ENCODE measurements at places on chromosomes 2 and 18.

DNA sequence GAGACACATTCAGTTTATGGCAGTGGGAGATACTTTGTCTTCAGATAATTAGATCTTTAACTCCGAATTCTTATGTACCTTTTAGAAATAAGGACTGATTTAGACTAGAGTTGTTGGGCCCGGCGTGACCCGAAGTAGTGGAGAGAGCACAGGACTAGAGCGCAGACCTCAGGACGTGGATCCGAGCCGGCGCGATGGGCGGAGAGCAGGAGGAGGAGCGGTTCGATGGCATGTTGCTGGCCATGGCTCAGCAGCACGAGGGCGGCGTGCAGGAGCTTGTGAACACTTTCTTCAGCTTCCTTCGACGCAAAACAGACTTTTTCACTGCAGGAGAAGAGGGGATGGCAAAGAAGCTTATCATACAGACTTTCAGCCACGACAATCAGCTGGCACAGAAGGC, 54.5 kb downstream of the FMNL2 start:
- DNase-seq = no peak

GRCh38 chr2:240599141-240599583, 12.6 kb downstream of the CAPN10 start:
- DNase-seq = peak; percentile 67

- no peak for DNase-seq
These were observed 103.7 kb downstream of the NCK2 start for GRCh38 chr2:105848367-105848766.

GRCh38 chr2:64273524-64274398, 129.5 kb upstream of the PELI1 start:
- no peak for DNase-seq

- no peak for DNase-seq
These were observed 19.0 kb upstream of the IGFBP5 start for GRCh38 chr2:216714376-216714775.

DNA sequence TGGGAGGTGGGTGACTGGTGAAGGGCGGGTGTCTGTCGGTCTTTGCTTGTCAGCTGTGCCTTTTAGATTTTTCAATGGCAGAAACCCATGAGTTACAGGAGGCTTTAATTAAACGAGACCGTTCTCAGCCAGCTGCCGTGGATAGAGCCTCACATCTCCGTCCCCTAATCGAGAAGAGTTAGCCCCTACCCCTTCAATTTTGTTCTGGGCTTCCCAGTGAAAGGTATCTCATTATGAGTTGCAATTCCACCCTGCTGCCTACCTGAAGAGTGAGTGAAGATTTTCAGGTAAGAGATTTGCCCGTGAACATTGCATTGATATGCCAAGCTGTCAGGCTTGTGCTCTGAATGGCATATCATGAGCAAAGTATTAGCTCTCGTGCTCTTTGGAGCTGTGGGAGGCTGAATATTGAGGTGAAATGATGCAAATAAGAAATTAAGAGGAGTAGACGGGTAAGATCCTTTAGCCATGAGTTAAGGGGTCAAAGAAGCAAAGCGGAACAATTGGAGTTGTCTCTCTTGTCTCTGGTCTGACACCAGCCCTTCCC, 118.7 kb upstream of the MSTN start:
- no peak for DNase-seq

DNA sequence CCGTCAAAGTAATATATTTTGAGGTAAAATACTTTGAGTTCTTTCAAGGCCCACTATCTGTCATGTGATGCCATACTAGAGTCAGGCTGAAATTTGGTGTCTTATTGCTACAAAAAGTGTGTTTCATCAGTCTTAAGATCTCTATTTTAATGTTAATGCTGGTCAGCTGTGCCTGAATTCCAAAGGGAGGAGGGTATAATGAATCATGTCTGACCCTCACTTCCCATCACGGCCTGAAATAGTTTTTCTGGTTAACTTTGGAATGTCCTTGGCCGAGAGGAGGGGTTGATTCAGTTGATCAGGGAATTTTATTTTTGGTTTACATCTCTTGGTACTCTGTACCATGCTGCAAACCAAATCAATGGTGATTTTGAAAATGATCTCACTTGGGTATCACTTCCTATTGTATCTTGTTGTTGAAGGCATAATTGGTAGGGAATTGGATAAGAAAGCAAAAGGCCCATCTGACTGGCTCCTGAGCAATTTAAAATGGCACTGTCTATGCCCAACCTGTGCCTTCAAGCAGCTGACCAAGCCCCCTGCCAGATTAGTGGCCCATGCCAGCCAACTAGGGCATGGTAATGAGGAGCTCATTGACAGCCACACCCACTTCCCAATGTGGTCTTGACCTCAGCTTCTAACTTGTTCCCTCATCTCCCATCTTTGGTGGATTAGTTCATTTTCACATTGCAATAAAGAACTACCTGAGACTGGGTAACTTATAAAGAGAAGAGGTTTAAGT, 6.1 kb upstream of the SLC35F5 start:
- no peak for DNase-seq

- peak; percentile 77 for DNase-seq
These were observed 88.1 kb downstream of the NDUFA10 start for GRCh38 chr2:239936838-239937581.

DNA sequence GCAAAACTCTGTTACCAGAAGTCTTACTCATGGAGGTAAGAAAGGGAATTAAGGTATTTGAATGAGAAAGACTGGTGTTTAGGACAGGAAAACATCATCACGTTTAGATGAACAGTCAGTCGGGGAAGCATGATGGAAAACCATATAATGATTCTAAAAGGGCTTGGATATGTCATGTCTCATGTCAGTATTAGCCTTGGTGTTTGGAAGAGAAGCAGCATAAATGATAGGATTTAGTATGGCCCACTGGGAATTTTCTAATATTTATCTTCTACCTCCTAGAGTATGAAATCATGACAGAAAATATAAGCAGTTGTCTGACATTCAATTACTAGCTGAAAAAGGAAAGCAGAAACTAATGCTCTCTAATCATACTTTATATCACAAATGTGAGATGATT, 1643.6 kb upstream of the CELF4 start:
- DNase-seq = no peak

DNA sequence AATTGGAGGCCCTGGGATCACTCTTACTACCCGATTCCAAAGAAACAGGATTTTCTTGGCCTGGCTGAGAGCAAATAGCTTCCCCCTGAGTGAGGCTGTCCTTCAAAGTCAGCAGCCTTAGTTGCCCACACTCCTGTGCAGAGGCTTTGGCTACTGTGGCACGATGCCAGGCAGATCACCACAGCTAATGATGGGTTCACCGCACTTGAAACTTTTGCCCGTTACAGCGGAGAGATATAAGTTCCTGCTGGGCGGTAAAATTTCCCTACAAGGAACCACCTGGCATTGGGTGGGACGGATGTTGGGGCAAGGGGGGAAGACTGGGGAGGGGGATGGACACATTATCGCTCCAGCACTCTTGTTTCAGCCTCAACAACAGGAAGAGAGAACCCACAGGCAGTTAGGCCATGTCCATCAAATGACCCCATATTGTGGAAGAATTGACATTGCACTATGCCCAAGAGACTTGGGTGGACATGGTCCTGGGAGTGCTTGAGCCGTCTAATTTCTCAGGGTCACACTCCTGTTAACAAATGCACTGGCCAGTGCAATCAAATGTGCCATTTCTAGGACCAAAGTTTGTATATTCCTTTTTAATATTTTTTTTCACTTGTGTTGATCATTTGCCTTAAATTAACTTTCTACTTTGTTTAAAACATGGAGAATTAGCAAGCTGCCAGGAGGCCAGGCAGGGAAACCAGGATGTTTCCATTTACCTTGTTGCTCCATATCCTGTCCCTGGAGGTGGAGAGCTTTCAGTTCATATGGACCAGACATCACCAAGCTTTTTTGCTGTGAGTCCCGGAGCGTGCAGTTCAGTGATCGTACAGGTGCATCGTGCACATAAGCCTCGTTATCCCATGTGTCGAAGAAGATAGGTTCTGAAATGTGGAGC, 4.4 kb downstream of the IL1B start:
- DNase-seq = no peak

- no peak for DNase-seq
These were observed 105.0 kb downstream of the IKZF2 start for GRCh38 chr2:213046431-213046830.

GRCh38 chr2:176056406-176056805, 27.4 kb downstream of the EVX2 start:
- DNase-seq = no peak
